ENCODE measurements at places on chromosomes 2 and 18.

GRCh38 chr2:207427986-207428385 is 101.8 kb upstream of the CREB1 start:
- no peak for DNase-seq

DNA sequence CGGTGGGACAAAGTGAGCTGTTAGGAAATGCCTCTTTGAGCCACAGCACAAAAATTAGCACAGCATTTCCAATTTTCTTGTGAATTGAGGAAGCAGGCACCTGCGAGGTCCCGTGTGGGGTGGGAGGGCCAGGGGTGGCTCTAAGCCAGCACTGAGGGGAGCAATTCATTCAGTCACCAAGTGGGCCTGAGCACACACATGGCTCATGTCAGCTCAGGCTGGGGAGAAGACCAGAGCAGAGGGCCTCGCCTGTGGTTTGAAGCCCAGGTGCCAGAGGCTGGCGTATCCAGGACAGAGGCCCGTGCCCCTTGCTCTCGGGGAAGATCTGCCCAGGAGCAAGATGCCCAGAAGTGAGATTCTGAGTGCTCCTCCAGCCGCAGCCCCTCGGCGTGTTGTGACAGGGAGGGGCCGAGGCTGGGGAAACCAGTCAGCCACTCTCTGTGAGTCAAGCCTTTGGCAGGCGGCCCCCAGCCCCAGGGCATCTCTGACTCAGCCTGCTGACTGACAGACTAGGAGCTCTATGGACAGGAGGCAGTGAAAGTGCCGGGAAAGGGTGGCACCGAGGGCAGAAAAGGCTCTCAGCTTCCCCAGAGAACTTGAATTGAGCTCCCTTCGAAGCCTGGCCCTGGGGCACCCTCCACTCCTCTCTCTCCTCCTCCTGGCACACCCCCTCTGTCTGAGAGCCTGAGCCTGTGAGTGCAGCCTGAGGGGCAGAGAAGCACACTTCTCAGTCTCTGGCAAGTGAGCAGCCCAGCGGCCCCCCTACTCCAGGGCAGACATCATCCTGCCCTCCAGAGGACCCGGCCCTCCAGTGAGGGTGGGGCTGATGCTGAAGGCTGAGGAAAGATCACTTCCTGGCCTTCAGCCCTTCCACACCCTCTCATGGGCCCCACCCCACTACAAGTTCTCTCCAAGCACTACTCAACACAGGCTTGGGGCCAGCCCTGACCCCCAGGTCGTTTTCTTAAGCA is 32.3 kb downstream of the CYP26B1 start:
- DNase-seq, result no peak

GRCh38 chr2:106596844-106597243 is 109.7 kb downstream of the CD8B2 start:
- DNase-seq, result no peak

GRCh38 chr2:202101026-202101579 is 28.0 kb downstream of the KIAA2012 start:
- DNase-seq, result no peak

DNA sequence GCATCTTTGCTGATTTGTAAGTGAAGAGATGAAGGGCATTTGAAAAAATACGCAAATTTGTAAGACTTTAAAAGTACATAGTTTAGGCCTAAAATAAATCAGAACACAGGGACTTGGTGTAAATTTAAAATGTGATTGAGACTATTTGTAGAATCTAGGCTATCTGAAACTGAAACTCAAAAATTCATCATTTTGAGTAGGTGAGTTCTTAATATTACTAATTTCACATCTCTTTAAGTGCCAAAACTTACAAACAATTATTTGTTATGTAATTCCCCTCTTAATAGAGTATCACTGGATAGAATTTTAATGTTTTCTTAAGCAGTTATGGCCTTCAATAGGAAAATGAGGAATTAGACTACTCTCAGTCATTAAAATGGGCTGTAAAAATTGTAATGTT is 14.0 kb upstream of the HRH4 start:
- DNase-seq, result no peak

- no peak for DNase-seq
Observed at GRCh38 chr2:70656421-70657010, 102.9 kb upstream of the TGFA start.

GRCh38 chr2:158747281-158747680 is 47.8 kb upstream of the DAPL1 start:
- DNase-seq, result no peak

DNA sequence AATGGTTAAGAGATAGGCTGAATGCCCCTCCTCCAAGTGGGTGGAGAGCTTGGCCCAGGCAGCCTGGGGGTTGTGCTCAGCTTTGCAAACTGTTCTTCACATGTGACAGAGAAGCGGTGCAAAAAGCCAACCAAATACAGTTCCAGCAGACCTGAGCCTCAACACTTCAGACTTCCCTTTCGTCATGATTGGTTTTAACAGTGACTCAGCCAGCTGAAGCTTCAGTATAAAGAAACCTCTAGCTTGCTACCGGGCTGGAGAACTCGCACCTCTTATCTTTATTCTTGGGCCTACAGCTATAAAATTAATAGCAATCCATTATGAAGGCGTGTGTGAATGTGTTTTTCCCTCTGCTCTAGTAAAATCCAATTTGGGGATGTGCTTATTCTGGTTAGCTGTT is 20.0 kb downstream of the SETBP1 start:
- no peak for DNase-seq

GRCh38 chr2:199703199-199703598 is 147.8 kb downstream of the FTCDNL1 start:
- no peak for DNase-seq

GRCh38 chr2:77009307-77009706 is 512.9 kb downstream of the LRRTM4 start:
- DNase-seq, result no peak

DNA sequence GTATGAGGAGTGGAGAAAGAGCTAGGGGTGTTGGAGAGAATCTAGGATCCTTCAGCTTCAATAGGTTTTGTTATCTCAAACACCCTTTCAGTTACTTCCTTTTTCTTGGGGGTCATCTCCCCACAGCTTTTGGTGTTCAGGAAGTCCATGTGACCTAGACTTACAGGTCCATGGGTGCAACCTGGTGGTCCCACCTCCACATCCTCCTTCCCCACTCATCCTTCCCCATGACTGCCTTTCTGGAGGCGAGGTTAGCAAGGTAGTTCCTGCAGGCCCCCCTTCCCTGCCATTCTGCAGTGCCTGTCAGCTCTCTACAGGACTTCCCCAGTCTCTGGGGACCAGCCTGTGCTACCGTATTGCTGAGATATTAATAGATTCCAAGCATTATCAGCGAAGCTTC is 107.6 kb downstream of the TMEM17 start:
- no peak for DNase-seq

- no peak for DNase-seq
Observed at GRCh38 chr18:25817546-25818237, 272.7 kb downstream of the SS18 start.

DNA sequence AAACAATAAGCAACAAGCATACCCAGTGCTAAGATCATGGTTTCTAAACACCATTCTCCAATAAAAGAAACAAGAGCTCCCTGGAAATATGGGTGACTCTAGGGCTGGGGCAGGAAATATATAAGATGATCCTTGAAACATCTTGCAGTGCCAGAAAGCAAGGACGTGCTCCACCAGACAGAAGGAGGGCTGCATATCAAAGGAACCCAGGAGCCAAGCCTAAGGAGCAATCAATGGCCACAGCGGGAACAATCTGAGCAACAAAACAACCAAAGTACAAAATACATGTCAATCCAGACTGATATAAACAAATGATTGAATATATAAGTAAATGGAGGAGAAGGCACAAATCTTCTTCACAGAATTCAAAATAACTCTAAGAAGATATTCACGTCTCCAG is 10.1 kb downstream of the SPIRE1 start:
- DNase-seq, result no peak

- no peak for DNase-seq
Observed at GRCh38 chr18:48534364-48534763, 4.5 kb upstream of the CTIF start.

DNA sequence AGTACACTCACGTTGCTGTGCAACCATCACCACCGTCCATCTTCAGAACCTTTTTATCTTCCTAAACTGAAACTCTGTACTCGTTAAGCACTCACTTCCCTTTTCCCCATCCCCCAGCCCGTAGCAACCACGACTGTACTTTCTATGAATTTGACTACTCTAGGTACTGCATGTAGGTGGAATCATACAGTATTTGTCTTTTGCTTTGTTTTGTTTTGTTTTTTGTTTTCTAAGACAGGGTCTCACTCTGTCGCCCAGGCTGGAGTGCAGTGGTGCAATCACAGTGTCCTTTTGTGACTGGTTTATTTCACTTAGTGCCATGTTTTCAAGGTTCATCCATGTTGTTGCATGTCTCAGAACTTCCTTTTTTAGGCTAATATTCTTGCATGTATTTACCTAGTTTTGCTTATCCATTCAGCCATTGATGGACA is 7.0 kb upstream of the TYMS start:
- DNase-seq, result no peak

- no peak for DNase-seq
Observed at GRCh38 chr2:149744865-149745264, 157.3 kb upstream of the MMADHC start.

DNA sequence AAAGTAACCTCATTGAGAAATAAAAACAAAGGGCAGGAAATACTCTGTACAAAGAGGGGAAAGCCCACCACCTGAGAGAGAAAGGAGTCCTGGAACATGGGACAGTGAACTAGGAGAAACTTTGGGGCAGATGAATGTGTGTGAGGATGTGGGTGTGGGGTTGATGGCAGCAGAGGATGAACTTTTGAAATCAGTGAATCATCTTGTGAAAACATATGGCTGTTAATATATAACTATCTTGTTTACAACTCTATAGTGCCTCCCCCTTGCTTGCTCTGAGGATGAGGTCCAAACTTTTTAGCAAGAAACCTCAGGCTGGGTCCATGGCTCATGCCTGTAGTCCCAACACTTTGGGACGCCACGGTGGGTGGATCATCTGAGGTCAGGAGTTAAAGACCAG is 171.8 kb upstream of the LHCGR start:
- no peak for DNase-seq

GRCh38 chr2:131039535-131039907 is 53.7 kb downstream of the FAM168B start:
- no peak for DNase-seq

GRCh38 chr2:241051578-241052487 is 50.3 kb downstream of the MTERF4 start:
- DNase-seq, result no peak

- DNase-seq, result no peak
Observed at GRCh38 chr2:195475336-195475735, 181.7 kb upstream of the SLC39A10 start.

DNA sequence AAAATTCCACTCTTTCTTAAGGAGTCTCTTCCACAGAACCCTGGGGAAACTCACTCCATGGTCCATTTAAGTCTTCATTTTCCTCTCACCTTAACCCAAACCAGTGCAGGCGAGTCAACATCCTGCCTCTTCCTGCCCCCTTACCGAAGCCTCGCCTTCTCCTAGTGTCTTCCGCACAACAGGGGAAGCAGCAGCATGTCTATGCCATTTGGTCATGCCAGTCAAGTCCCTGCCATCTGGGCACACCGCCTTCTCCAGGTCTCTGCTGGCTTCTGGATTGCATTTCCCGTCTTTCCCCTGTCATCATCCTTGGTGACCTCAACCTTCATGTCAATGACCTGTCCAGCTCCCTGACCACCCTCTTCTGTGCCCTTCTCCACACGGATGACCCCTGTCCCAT is 77.3 kb upstream of the FZD7 start:
- DNase-seq, result no peak

DNA sequence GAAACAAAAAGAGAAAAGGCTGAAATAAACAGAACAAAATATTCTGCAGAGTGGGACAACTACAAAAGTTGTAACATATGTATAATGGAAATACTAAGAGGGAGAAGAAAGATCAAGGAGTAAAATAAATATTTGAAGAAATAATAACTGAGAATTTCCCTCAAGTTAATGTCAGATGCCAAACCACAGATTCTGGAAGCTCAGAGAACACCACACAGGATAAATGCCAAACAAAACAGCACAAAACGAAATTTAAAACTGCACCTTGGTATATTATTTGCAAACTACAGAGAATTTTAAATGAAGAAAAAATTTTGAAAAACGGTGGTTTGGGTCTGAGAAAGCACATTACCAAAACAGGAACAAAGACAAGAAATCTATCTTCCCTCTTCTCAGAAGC is 1588.9 kb upstream of the TMEFF2 start:
- no peak for DNase-seq

DNA sequence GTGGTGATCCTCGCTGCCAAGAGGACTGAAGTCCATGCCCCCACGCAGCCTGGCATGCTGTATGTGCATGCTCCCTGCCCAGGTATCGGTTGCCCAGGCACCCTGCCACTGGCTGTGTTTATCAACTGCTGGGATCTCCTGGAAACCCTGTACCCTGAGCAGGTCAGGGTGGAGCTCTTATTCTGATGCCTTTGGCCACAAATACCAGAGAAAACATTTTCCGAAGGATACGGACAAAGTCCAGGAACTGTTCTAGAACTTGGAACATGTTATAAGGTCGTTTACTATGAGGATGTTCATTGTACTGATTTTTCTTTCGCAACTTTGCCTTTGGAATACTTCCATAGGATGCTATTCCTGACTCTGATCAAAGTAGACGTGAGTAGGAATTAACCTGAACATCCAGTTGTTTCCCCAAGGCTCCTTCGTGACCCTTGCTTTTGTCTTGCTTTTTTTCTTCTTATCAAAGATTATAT is 55.2 kb downstream of the TMEM17 start:
- no peak for DNase-seq

DNA sequence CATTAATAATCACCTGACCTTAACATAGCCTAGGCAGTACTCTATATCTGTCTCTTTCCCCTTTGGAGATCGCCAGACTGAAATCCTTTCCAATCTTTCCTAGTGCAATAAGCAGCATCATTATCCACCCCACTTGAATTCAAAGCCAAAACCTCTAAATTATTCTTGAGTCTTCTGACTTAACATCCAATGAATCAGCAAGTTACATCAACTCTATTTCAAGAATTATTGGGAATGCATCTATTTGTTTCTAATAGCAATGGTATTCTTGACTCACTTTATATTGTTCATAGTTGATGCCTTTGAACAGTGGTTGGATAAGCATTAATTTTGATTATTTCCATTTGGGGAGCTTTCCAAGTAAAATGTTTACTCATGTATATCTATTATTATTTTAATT is 144.8 kb downstream of the ZNF804A start:
- no peak for DNase-seq

DNA sequence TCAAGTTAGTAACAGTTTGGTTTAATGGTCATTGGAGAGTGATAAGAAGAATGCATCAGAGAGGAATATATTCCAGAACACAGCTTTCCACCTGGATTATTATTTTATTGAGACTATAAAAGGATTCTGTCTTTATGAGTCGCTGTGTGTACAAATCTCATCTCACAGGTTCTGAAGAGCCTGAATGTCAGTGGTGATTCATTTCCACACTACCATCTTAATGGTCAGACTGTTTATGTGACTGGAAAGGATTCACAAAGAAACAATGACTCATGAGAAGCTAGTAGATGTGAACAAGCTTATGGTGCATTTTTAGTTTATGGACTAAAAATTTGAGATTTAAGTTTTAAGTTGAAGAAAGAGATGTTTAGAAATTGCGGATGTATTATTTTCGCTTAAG is 685.4 kb upstream of the NRXN1 start:
- DNase-seq, result no peak

Data from hematopoietic multipotent progenitor cell treated with erythropoietin and hydrocortisone succinate and interleukin-3 and kit ligand, for 15 days (in vitro differentiated cells).